ENCODE measurements at places on chromosomes 1 and 21.

DNA sequence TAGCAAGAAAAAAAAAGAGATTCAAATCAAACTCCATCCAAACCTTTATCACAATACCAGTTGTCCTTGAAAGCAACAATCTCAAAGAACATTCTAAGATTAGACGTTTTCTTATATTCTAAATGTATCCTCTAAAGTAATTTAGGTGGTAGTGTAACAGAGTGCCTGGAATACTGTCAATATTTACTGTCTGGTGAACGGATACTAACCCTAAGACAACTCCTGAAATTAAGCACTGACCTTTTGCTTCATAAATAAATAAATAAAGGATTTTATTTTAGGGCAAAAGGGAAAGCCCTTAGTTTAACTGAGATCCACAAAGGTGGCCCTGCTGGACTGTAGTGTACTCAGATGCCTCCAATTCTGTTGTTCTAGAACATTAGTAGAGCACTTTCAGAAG is 9.9 kb upstream of the USH2A start:
- H3K27ac ChIP-seq = no peak overlapping the region
- H3K36me3 ChIP-seq = no peaks in the 10 kb centered on the region
- H3K4me3 ChIP-seq = no peak overlapping the region
- DNase-seq = no peak
- H3K27me3 ChIP-seq = no peaks in the 10 kb centered on the region

DNA sequence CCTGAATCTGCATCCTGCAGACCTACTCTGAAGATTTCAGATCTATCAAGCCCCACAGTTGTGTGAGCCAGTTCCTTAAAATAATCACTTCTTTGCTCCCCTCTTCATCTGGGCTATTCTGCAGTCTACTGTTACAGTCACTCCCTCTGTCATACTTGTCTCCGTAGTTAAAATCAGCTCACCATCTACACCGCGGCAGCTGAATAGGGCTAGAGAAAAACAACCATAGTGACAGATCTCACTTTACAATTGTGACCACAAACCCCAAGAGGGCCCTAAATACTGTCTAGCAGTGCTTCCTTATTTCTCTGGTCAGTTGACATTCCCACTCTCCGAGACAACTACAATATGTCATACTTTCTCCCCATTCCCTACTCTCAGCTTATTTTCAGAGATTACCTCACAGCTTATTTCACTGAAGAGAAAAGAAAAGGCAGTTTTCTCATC is 12.9 kb downstream of the DESI2 start:
- H3K4me1 ChIP-seq = peaks cover 20% of the 10 kb centered on the region
- H3K36me3 ChIP-seq = peaks cover 11% of the 10 kb centered on the region
- H3K4me3 ChIP-seq = no peak overlapping the region
- H3K27ac ChIP-seq = no peak overlapping the region
- H3K27me3 ChIP-seq = no peaks in the 10 kb centered on the region

- peaks cover 4% of the 10 kb centered on the region for H3K4me1 ChIP-seq
- H3K36me3 ChIP-seq = no peaks in the 10 kb centered on the region
- no peak overlapping the region for H3K27ac ChIP-seq
- DNase-seq = no peak
Observed at GRCh38 chr1:35864813-35865212, 18.2 kb upstream of the AGO1 start.

GRCh38 chr1:86191958-86192357 is 35.4 kb upstream of the COL24A1 start:
- H3K27me3 ChIP-seq = no peaks in the 10 kb centered on the region
- no peaks in the 10 kb centered on the region for H3K36me3 ChIP-seq
- no peaks in the 10 kb centered on the region for H3K4me1 ChIP-seq
- no peak overlapping the region for H3K27ac ChIP-seq
- no peak overlapping the region for H3K4me3 ChIP-seq

DNA sequence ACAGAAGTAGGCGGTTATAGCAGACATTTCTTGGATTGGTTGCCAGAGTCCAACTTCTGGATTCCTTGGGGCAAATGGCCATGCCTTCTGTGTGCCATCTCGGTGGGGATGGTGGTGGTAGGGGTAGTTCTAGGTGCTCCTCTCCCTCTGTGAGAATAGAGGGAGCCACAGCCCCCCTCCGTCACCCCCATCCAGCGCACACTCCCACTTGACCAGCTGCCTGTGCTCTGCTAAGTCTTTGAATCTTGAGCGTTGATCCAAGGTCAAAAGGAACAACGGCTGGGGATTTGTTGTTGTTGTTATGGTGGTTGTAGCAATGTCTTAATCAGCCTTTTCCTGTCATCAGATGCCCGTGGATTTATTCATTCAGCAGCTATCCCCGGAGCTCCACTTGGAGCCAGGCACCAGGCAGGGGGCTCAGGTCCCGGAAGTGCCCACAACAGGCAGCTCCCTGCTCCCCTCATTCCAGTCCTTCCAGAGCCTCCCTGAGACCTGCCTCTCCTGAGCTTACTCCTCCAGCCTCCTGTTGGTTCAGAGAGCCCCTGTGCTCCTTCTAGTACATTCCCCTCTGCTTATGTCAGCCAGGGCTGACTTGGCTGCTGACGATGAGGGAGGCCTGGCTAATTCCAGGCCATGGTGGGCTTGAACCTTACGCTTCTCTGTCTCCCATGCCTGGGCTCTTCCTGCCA is 146.6 kb upstream of the WNT4 start:
- no peaks in the 10 kb centered on the region for H3K36me3 ChIP-seq
- peaks cover 5% of the 10 kb centered on the region for H3K27me3 ChIP-seq
- no peak overlapping the region for H3K4me3 ChIP-seq
- H3K27ac ChIP-seq = no peak overlapping the region
- no peaks in the 10 kb centered on the region for H3K4me1 ChIP-seq

- peaks cover 8% of the 10 kb centered on the region for H3K4me1 ChIP-seq
- H3K4me3 ChIP-seq = no peak overlapping the region
- peaks cover 31% of the 10 kb centered on the region for H3K27me3 ChIP-seq
- no peaks in the 10 kb centered on the region for H3K36me3 ChIP-seq
- no peak for DNase-seq
Observed at GRCh38 chr1:8285103-8285502, 32.8 kb upstream of the SLC45A1 start.

DNA sequence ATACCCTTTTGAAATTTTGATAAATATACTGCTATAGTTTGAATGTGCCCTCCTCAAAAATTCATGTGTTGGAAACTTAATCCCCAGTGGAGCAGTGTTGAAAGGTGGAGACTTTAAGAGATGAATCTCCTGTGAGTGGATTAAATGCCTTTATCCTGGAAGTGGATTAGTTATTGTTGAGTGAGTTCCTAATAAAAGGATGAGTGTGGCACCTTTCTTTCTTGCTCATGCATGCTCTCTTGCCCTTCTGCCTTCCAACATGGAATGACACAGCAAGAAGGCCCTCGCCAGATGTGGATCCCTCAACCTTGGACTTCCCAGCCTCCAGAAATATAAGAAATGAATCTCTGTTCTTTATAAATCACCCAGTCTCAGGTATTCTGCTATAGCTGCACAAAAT is 51.8 kb downstream of the CD160 start:
- H3K27ac ChIP-seq = no peak overlapping the region
- H3K4me1 ChIP-seq = no peaks in the 10 kb centered on the region
- H3K36me3 ChIP-seq = peaks cover 32% of the 10 kb centered on the region
- DNase-seq = no peak
- no peaks in the 10 kb centered on the region for H3K27me3 ChIP-seq

DNA sequence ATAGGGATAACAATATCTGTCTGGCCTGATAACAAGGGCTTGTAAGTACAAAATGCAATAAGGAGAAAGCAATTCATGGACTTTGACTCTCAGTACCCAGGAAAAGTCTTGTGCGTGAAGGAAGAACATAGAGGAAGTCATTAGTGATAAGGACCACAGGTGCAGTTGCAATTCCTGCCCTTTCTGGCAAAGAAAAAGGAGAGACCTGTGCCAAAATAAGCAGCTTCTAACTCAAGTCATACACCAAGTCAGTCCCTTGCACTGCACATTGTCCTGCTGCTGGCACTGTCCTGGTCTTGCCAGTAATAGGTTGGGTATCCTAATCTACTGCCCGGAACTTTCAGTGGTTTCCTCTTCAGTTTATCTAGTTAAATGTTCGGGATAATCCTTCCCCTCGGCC is 14.8 kb upstream of the SOD1 start:
- H3K4me3 ChIP-seq = no peak overlapping the region
- H3K27ac ChIP-seq = no peak overlapping the region
- DNase-seq = no peak
- no peaks in the 10 kb centered on the region for H3K27me3 ChIP-seq
- no peaks in the 10 kb centered on the region for H3K36me3 ChIP-seq

GRCh38 chr21:15768045-15768601 is 38.3 kb downstream of the USP25 start:
- H3K27ac ChIP-seq = no peak overlapping the region
- no peaks in the 10 kb centered on the region for H3K27me3 ChIP-seq
- H3K4me3 ChIP-seq = no peak overlapping the region

GRCh38 chr1:22712502-22713271 is 2.0 kb downstream of the EPHB2 start:
- DNase-seq = peak; percentile 31
- peaks cover 10% of the 10 kb centered on the region for H3K4me1 ChIP-seq
- H3K36me3 ChIP-seq = no peaks in the 10 kb centered on the region
- no peak overlapping the region for H3K27ac ChIP-seq
- H3K27me3 ChIP-seq = no peaks in the 10 kb centered on the region
- H3K4me3 ChIP-seq = no peak overlapping the region

- peak overlapping the region; percentile 45 for H3K27ac ChIP-seq
- no peaks in the 10 kb centered on the region for H3K27me3 ChIP-seq
- no peak overlapping the region for H3K4me3 ChIP-seq
- no peaks in the 10 kb centered on the region for H3K4me1 ChIP-seq
- peaks cover 84% of the 10 kb centered on the region for H3K36me3 ChIP-seq
Observed at GRCh38 chr1:154263465-154264332, 8.7 kb upstream of the HAX1 start.

GRCh38 chr1:110234691-110235090 is 24.6 kb downstream of the KCNC4 start:
- no peak overlapping the region for H3K4me3 ChIP-seq
- no peaks in the 10 kb centered on the region for H3K27me3 ChIP-seq
- peaks cover 19% of the 10 kb centered on the region for H3K36me3 ChIP-seq
- H3K27ac ChIP-seq = no peak overlapping the region

DNA sequence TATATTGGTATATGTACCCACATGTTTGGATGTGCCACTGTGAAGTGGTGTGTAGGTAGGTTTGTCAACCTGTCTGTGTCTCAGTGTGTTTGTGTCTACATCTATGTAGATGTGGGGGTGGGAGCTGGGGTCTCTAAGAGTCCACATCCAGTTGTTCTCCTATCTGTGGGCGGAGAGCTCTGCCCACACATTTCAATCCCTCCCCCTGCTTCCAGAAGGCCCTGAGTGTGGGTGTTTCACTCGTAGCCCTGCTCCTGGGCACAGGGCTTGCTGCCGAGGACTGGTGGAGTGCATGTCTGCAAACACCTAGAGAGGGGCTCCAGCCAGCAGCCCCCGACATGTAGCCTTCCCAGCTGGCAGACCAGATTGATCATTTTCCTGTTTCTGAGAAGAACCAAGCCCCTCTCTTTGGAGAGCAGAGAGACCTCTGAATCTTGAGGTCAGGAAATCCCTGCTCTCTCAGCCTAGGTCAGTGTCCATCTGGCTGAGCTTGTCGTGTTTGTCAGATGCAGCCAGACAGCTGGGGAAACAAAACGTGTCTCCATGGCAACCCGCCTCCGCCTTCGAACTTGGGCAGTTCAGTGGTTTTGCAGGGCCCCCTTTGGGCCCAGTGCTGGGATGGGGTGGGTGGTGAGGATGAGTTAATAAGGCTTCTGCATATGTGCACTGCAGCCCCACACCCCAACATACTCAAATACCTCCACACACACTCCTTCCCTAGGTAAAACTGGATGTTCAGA is 31.2 kb upstream of the SYNC start:
- H3K27me3 ChIP-seq = no peaks in the 10 kb centered on the region
- H3K36me3 ChIP-seq = no peaks in the 10 kb centered on the region
- H3K4me1 ChIP-seq = peaks cover 21% of the 10 kb centered on the region
- no peak overlapping the region for H3K4me3 ChIP-seq
- DNase-seq = no peak
- H3K27ac ChIP-seq = no peak overlapping the region

DNA sequence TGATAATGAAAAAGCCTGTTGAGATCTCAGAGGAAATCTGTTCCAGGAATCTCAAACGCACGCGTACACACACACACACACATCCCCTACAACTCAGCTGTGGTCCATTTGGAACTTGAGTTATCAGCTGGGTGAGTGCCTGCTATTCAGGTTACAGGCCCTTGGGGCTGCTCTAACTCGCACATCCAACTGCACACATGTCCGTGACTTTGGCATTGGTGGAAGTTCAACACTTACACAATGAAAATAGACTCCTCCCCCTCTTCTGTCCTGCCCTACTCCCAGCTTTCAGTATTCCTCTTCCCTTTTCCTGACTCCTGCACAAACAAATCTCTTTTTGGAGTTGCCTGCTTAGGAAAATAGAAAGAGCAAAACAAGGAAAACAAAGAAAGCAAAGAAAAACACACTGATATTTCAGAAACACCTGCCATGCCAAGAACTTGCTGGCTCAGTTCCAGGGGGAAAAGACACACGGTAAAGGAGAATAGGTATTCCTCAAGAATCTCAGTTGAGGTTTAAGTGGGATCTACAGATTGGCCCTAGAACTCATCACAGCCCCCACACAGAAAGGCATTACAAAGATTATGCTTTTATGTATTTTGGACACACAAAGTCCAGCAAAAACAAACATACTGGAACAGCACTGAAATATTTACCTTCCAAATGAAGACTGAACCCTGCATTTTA is 140.9 kb downstream of the TGFBR3 start:
- no peak overlapping the region for H3K4me3 ChIP-seq
- no peak overlapping the region for H3K27ac ChIP-seq
- no peaks in the 10 kb centered on the region for H3K4me1 ChIP-seq
- DNase-seq = no peak
- no peaks in the 10 kb centered on the region for H3K36me3 ChIP-seq
- H3K27me3 ChIP-seq = peaks cover 9% of the 10 kb centered on the region

- no peaks in the 10 kb centered on the region for H3K36me3 ChIP-seq
- DNase-seq = peak; percentile 74
- no peak overlapping the region for H3K4me3 ChIP-seq
- H3K27me3 ChIP-seq = no peaks in the 10 kb centered on the region
- no peak overlapping the region for H3K27ac ChIP-seq
Observed at GRCh38 chr21:39094847-39095579, 88.2 kb downstream of the PSMG1 start.

DNA sequence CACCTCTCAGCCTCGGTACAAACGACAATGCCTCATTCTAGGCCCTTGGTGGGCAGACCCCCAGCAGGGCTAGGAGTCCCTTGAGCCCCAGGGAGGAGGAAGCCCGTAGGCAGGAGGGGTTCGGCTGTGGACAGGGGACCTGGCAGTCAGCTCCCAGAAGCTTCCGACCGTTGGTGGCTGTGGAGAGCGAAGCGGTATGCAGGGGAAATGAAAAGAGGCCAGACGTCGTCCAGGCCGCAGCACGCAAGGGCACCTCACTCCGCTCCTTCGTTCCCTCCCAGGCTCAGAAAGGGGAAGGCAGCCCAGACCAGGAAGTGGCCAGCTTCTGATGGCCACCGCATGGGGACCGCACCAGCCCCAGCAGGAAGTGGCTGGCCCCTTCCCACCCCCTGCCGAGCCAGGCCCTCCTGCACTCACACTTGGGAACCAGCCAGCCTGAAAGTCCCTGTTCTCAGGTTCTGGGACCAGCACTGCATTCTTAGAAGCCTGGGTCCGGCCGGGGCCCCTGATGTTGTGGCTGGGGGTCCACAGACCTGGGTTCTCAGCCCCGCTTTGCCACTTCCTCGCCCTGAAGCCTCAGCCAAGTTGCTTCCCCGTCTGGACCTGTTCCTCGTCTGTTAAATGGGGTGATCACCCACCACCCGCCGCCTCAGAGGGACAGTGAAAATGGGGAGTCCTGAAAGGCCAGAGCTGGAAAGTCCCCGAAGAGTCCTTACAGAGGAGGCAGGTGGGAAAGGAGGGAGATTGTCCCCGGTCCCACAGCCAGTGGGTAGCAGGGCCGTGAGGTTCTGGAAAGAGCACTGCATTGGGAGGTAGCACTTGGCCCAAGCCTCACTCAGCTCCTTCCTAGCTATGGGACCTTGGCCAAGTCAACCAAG is 104.0 kb upstream of the RUNX3 start:
- peak overlapping the region; percentile 52 for H3K4me3 ChIP-seq
- peak; percentile 99 for DNase-seq
- H3K27ac ChIP-seq = peak overlapping the region; percentile 74
- H3K36me3 ChIP-seq = no peaks in the 10 kb centered on the region
- H3K4me1 ChIP-seq = peaks cover 20% of the 10 kb centered on the region
